ENCODE measurements at places on chromosomes 6 and 20.

GRCh38 chr6:111552958-111553357, 52.7 kb downstream of the TRAF3IP2 start:
- DNase-seq: no peak

DNA sequence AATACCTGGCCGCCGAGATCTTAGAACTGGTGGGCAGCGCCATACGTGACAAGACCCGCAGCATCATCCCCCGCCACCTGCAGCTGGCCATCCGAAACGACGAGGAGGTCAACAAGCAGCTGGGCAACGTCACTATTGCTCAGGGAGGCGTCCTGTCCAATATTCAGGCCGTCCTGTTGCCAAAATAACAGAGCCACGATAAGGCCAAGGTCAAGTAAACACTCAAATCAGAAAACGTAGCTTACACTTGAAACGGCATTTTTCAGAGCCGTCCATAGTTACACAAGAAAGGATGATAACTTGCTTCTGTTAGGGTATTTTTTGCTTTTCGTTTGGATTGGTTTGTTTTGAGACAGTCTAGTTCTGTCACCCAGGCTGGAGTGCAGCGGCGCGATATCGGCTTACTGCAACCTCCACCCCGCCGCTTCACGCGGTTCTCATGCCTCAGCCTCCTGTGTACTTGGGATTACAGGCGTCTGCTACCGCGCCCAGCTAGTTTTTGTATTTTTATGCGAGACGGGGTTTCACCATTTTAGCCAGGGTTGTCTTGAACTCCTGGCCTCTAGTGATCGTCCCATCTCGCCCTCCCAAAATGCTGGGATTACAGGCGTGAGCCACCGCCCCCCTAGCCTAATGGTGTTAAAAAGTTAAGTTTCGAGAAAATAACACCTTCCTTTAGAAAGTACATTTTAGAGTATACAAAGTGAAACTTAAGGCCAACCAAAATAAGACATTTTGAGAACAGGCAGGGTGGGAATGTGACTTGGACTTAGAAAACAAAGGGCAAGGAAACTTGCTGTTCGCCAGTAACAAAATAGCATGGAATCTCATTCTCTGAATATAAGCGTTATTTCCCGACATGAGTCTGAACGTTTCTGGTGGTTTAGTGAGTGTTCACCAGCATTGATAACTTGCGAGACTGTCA, 42.8 kb upstream of the HFE start:
- no peak for DNase-seq

DNA sequence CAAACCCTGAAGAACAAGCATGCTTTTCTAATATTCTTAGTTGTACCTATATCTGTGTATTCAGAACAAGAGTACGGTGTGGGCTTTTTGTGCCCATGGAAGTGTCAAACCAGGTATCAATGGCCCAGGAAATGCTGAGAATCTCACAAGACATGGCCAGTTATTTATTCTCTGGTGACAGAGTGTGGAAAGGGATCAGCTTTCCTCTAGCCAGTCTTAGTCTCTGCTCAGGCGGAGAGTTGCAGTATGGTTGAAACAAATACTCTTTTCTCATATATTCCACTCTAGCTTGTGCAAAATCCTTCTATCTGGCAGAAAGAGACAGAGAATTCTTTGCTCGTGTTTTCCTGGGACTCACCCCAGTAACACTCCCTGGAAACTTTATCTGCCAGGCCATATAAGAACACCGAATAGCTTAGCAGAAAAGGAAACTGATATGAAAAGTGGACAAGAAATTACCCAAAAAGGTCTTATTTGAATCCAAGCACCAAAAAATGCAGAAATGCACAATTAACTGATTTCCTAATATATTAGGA, 173.3 kb upstream of the RSPO3 start:
- no peak for DNase-seq

DNA sequence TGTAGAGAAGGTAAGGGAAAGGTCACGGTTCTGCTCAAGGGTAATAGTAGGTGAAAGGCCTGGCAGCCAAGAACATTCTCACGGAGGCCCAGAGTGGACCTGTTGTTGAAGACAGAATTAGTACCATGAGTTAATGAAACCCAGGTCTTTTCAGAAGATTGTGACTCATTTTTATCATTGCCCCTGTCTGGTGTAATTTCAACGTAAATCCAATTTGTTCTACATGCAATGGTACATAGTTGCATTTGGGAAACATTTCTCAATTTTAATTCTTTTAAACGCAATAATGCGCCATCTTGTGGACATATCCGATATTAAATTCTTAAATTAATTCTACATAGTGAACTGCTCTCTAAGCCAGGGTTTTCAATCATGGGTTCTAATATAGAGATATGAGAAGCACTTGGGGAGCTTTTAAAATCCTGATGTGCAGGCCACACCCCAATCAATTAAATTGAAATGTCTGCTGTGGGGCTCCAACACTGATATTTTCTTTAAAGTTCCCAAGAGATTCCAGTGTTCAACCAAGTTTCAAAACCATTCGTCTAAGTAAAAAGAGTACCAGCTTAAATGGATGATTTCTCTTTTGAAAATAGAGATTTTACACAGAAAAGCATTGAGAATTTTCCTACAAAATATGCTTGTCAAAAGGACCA, 257.4 kb downstream of the PLCB1 start:
- no peak for DNase-seq

GRCh38 chr20:59178983-59179595, 15.5 kb downstream of the ZNF831 start:
- no peak for DNase-seq

- DNase-seq: no peak
These were observed 394.5 kb downstream of the PLCB1 start for GRCh38 chr20:8526610-8527009.

GRCh38 chr6:125421836-125422235, 120.1 kb upstream of the HDDC2 start:
- no peak for DNase-seq

GRCh38 chr20:19624221-19624965, 133.7 kb upstream of the RIN2 start:
- no peak for DNase-seq

DNA sequence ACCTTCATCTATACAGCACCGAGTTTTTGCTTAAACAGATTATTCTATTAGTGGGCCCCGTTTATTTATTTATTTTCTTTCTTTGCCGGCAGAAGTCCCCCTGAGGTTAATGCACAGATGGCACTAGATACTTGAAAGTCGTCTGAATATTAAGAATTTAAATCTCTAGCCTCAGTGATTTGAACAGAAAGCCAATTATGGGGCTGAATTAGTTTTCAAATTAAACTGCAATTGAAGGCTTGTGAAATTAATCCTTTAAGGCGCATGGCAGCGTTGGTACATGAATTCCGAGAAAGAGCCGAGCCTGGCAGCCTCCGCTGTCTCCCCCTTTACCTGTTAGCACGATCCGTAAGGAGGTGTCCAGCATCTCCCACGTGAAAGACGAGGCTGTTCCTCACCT, 202.8 kb downstream of the TAF4 start:
- DNase-seq: no peak

DNA sequence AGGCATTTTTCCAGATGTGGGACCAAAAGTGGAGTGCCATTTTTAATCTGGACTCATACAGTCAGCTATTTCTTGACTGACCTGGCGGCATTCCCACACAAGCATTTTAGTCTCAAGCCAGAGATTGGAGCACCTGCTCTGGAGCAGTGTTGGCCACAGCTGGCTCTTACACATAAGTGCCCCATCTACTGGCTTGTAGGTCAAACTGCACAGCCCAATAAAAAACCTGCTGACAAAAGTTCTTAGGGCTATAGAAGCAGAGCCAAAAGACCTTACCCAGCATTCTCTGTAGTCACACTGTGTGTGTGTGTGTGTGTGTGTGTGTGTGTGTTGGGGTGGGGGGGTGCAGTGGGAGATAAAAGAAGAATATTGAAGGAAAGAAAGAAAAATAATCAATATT, 38.6 kb upstream of the SENP6 start:
- DNase-seq: no peak

GRCh38 chr6:136644597-136644952, 94.4 kb upstream of the MAP7 start:
- DNase-seq: no peak

GRCh38 chr6:53929821-53930120, 135.0 kb downstream of the LRRC1 start:
- DNase-seq: no peak

GRCh38 chr6:39339868-39340550, 17.5 kb upstream of the KCNK16 start:
- DNase-seq: no peak

GRCh38 chr20:2421247-2421646, 40.5 kb downstream of the TGM6 start:
- no peak for DNase-seq

DNA sequence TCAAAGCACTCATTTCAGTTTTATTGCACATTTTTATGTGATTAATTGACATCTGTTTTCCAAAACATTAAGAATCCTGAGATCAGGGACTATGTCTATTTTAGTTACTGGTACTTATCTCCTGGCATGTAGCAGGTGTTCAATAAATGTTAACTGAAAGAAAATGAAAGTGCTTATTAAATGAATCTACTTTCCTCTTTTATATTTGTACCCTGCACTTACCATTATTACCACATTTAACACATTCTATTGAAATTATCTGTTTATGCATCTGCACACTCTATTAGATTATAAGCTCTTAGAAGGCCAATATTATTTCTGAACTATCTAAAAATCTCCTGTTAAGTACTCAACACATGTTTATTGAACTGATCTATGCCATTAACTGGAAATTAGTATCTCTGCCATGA, 131.9 kb downstream of the EPM2A start:
- DNase-seq: no peak

DNA sequence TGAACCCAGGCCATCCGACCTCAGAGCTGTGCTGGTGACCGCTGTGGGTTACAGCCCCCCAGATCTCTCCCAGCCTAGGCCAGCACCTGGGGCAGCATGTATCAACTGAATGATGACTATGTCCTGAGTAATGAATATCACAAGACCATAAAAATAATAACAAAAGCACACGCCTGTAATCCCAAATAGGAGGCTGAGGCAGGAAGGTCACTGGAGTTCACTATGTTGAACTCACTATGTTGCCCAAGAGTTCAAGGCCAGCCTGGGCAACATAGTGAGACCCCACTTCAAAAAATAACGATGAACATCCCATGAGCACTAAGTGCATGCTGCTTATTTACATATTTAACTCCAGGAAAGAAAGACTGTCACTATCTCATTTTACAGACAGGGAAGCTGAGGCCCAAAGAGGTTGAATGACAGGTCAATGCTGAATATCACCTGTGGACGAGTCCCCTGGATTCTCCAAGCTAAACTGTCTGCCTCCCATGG, 92.3 kb downstream of the NFATC2 start:
- DNase-seq: no peak

GRCh38 chr20:53907968-53908751, 162.2 kb downstream of the BCAS1 start:
- DNase-seq: no peak

DNA sequence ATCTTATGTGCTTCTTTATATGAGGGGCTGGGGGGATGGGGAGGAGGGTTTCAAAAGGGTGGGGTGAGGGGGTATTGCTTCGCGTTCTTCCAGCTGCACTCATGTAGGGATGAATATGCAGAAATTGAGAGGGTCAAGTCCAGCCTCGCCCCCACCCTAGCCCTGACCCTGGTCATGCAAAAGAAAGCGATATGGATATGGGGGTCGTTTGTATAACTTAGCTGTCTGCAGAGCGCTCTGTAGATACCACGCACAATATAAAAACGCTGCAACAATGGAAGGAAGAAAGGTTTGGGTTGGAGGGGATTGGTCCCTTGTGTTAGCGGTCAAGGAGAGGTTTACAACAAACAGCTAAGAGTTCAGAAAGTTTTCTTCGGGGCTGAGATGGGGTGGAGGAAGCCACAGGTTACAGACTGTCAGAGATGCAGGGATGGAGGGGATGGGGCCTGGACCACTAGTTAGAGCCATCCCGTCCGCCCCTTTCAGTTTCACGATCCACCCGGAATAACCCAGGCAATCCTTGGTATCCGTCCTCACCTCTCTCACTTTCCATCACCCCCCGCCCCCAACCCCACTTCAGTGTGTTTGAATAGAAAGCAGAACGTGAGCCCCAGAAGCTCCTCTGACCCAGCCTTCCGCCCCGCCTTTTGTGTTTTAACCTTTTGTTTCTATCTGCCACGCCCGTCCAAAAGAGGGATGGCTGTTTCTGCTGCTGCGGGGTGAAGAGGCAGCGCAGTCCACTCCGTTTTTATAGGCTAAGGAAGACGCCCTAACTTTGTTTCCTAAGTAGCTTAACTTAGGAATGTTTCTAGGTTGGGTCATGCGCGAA, 73.5 kb downstream of the SOX4 start:
- no peak for DNase-seq

DNA sequence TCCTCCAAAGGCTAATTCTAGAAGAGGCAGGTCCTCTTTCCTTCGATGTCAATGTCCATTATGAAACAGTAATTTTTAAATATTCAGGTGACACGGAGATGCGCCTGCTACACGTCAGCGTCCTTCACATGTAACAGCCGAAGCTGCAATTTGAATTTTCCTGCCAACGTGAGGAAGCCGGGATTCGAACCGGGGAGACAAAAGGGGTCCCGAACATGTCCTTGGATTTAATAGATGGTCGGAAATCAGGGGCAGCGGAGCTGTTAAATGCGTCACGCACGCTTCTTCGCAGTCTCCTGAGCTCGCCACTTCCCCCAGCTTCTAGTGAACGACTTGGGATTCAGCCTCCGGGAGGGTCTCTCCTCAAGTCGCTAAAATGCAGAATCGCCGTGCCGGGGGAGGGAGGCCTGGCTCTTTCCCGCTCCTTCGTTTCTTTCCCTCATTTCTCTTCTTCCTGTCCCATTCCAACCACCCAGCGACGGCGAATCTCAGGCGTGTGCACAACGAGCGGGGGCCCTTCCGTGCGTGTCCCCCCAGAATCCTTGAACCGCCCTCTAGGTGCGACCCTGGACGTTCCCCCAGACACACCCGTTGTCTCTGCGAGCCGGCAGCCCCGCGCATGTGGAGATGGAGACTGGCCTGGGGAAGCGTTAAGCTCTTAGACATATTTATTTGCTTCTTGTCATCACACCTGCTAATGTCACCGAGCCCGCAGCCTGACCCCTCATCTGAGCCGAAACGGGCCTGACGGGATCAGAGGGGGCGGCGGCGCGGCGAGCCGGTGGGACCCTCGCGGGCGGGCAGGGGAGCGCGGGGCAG, 1.3 kb upstream of the FOXC1 start:
- DNase-seq: no peak

DNA sequence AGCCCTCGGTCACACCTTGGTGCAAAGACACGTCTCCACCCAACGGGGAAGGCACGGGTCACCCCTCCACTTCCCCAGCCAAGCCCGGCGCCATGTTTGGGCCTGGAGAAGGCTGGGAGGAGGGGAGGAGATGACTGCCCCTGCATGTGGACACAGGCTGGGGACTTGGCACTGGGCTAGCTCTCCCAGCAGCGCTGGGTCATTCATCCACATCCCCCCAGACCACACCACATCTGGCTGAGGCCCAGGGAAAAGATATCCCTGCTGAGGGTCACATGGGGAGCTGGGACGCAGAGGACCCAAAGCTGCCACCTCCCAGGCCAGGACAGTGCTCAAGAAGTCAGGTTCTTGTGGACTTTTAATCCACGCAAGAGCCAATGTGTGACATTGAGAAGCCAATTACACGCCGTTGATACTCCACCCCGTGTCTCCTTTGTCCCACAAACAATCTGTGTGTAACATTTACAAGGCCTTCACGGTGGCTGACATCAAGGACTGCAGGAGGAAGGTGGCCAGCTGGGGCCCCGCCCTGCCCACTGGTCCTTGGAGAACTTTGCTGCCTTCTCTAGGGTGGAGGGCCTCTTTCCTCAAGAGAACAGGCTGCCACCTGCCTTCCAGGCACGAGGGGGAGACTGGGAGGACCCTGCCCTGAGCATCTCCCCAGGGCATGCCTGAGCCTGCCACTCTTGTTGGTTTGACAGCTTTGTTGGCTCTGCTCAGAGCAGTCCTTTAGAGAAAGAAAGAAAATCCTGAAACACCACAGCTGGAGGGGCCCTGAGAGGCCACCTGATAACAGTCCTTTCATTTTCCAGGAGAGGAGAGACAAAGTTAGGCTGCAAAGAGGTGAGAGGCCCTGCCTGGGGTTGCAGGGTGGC, 5.3 kb upstream of the IP6K3 start:
- no peak for DNase-seq
